ENCODE measurements at places on chromosomes 5 and 9. TPM values are rescaled to one million over a fixed set of nuclear protein-coding genes. Genes with fewer than 3 reads are reported as not detected.

DNA sequence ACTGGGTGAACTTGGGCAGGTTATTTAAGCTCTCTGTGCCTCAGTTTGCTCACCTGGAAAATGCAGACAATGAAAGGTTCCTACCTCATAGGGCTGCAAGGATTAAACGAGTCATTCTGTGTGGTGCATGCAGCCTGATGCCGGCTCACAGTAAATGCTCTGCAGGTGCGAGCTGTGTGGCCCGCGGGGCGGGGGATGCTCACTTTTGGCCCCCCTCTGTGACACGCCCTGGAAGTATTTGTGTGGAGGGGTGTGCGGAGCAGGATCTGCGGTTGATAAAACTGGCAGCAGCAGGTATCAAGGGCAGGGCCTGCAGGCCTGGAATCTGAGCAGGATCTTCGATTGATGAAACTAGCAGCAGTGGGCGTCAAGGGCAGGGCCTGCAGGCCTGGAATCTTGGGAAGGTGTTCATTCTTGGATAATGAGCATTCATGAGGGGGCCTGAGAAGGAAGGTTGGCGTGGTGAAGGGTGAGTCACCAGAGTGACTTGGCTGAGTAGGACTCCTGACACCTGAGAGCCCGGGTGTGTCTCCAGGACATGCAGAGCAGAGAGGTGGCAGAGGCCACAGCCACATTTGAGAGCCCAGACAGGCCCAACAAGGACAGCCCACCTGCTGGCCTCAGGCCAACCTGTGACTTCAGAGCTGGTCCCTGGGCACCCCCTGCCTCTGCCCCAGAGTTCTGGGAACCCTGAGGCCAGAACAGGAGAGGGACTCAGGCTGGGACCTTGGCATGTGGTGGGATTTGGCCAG lies 11.9 kb downstream of the UNC5A start:
- DNase-seq = no peak

The IFNK gene
- not detected for total RNA-seq

DNA sequence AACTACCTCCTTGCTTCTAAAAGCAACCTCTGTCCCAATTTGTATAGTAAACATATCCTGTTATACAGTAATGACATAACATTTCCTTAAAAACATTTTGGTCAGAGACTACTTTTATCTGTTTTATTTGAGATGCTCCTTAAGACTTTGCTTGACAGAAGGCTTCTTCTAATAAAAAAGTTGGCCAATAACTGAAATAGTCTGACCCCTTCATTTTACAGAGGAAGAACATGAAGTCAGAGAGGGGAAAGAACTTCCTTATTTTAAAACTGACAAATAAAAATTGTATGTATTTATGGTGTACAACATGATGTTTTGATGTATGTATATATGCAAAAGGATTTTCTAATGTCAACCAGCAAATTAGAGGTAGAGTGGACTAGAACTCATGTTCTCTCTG lies 35.8 kb upstream of the SPARC start:
- no peak for DNase-seq

DNA sequence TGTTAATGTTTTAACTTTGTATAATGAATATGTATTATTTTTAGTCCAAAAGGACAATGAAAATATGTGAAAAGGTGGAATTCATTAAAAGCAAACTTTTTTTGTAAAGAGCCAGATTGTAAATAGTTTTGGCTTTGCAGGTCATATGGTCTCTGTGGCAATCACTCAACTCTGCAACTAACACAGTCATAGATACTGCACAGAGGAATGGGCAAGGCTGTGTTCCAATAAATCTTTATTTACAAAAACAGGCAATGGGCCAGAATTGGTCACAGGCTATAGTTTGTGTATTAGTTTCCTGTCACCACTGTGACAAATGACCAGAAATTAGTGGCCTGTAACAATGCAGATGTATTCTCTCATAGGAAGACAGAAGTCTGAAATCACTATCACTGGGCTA lies 125.4 kb upstream of the PTCH1 start:
- no peak for DNase-seq

DNA sequence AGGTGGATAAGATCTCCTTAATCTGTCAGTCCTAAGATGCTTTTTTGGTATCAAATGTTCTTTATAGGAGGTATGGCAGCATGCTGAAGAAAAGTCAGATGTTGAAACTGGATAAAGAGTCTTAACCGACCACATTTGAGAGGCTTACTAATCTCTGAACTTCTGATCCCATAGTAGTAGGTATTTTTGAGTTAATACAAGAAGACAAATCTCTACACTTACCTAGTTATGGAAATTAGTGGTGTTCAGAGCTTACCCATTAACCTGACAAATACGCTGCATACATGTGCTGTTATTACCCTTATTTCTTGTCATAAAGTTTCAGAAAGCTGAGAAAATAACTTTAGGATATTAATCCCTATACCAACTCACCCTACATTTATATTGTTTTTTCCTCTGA lies 83.0 kb downstream of the ISL1 start:
- no peak for DNase-seq

DNA sequence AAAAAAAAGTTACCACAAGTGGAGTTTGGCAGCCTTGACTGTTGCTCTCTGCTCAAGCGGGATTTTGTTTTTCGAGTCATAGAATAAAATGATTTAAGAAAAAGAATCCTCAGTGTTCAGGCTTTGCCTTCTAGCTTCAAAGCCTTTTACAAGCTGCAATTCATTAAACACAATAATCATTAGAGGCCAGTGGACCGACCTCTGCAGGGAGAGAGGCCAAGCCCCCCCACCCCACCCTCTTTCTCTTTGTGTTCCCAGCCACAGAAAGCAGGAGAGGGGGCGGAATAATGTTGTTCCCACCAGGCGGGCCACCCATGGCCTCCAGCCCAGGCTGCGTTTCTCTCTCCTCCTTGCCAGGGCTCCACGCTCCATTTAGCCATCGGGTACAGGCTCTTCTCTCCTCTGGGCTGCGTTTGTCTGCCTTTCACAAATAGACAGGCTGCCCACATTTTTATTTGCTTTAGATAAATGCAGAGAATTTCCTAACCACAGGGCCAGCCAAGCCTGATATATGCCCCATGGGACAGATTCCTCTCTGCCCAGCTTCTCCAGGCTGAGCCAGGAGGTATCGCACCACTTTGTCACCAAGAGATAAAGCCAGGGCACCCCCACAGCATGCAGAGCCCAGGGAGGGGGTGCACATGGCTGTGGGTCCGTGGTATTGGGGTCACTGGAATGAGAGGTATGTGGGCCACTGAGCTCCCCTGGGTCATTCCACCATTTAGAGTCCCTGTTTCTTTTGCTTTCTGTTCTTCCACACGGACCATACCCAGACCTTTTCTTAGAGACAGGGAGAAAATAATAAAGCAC lies 318.8 kb downstream of the PIK3R1 start:
- peak; percentile 63 for DNase-seq

GRCh38 chr9:133162861-133163503 lies 732 bp downstream of the GBGT1 start:
- DNase-seq = no peak

The CNTNAP3B gene
- 7.6 TPM for total RNA-seq

GRCh38 chr5:54301220-54301619 lies 9.2 kb downstream of the ARL15 start:
- DNase-seq = no peak

DNA sequence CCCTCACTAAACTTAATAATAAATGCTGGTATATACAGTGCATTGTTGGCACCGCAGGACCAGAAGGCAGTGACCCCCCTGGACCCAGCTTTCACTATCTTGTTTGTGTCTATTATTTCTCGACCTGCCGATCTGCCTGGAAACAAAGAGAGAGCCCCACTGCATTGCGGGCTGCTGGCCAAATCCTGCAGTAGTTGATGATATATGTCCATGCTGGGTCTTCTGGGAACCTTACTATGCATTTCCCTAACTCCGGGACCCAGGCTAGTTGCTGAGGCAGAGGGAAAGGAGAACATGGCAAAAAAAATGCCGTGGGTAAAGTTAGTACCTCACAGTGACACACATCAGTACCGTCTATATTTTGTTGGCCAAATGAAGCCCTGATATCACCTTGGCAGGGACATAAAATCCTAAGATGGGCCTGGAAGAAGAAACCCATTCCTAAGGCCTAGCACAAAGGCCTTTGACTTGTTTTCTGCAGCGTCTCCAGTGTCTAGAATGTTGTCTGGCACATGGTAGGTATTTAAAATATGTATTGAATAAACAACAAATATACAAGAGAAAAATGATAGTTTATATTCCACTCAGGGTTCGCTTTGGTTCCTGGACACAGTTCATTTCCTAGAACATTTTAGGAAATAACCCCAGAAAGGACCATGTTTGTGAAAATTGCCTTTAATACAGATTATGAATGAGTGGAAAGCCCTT lies 46.1 kb downstream of the NMUR2 start:
- DNase-seq = no peak

DNA sequence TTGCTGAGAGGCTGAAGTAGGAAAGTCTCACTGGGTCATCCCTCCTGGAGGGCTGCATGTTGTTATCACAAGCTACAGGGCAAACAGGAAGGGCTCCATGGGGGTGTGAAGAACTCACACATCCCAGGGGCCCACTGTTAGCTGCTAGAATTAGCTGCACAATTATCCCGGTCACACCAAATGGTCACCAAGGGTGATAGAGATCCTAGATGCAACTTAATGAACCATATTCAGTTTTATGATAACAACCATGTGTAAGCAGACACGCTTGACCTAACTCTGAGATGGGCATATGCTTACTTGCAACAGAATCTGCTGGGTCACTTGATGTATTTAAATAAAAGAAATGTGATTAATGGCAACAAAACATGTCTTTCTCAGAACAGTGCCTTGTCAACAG lies 143.5 kb upstream of the C6 start:
- DNase-seq = no peak

DNA sequence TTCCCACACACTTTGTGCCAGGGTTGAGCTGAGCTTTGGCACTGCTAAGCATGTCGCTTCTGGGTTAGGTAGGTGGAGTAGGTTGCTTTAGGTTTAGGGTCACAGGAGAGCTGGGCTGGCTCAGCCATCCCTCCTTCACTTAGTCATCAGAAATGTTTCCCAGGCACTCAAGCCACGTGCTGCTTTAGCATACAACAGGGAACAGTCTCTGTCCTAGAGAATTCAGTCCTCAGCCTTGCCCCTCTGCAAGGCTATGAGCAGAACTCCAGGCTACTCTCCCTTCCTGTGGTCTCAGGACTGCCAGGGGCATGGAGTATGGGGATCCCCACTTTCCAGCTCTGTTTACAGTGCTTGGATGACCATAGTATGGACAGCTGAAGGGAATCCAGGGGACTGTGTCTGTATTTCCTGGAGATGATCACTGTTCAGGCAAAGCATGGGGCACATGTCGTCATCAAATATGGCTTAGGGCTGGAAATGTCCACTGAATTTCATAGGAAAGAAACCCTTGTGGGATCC lies 7.5 kb upstream of the ANKRD33B start:
- no peak for DNase-seq

DNA sequence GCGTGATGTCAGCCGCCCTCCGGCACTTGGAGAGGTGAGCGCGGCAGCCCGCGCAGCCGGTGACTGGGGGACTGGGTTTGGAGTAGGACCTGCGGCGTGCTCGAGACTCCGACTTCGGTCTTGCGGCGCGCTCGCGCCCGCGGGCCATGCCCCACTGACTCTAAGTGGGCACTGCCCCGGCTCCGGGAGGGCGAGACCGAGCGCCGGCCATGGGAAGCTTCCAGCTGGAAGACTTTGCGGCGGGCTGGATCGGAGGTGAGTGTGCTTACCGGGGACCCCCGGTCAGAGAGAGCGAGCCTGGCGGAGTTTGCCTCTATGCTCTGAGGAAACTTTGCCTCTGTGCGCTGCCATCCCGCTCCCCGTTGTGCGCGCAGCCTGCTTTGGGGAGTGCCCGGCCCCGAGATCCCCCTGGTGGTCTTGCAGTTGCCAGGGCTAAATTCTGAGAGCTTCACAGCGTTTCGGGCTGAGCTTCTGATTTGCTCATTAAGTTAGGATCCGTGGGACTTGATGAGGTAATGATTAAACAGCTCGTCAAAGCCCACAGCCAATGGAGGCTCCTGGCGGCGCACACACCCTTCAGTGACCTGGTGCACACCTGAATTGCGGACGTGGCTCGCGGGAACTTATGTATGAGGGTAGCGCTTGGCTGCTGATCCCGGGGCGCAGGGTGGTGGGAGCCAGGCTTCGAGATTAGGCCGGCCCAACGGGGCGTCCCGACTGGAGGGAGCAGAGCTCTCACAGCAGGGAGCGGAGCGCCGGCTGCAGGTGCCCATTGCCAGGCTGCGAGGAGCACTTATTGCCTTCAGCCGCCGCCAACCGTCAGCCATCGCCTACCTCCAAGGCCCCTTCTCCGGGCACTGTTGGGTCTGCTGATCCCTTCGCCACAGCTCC lies at the start of gene SLC25A48:
SLC25A48 (plus strand) TSS at position 25 of the 891 bp plus-strand sequence; CDS start at position 210, 185 bp downstream.
- peak; percentile 17 for DNase-seq

- no peak for DNase-seq
These were observed 56.4 kb downstream of the BARX1 start for GRCh38 chr9:93898502-93899426.

The NEURL1B gene
- 15.9 TPM for total RNA-seq

DNA sequence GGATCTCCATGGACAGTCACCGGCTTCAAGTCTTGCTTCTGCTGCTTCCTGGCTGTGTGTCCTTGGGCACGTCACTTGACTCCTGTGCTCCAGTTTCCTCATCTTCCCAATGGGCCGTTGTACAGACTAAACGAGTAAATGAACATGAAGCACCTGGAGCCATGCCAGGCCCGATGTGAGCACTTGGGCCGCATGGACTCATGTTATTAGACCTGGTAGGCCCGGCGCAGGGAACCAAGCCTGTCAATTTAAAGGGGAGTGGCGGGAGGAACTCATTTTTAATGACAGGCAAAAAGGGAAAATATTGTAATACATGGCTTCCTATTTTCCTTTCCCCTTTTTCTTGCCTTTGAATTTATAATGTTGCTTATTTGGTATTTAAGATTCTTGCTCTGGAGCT lies 47.5 kb downstream of the TENT4A start:
- no peak for DNase-seq

GRCh38 chr5:177232761-177233160 lies 70.8 kb downstream of the RAB24 start:
- no peak for DNase-seq

DNA sequence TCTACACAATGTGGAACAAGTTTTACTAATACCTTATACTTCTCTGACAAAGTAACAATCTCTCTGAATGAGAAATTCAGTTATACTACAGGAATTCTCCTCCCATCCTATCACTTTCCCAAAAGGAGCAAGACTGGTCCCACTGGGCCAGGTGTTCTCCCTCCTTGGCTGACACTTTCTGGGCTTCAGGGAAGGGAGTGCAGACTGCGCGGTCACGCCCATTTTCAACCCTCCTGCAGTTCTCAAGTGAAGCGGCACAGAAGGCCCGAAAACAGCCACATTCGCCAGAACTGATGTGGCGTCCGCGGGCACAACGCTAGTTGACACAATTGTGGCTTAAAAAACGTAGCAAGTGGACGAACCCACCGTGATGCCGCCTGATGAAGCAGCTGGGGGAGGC lies 603 bp downstream of the SAXO1 start:
- no peak for DNase-seq
